ENCODE measurements at places on chromosomes 2 and 18.

DNA sequence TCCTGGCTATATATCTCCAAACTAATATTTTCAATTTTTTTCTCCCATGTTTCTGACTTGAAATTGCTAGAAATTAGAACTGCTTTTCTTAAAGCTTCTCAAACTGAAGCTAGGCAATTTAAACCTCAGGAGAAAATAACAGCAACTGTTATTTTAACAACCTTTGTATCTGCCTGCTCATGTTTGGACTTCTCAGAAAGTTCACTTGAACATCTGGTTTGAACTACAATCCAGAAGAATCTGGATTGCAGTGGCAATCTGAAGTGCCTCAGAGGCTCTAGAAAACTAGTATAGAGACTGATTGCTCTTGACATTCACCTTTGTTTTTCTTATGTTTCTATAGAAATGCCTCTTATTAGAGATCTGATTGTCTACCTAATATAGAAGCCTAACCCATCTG is 64.1 kb downstream of the STAT4 start:
- DNase-seq = no peak

- no peak for DNase-seq
These were observed 27.3 kb upstream of the NFU1 start for GRCh38 chr2:69464575-69464974.

GRCh38 chr2:171852366-171852888 is 41.6 kb downstream of the SLC25A12 start:
- no peak for DNase-seq

DNA sequence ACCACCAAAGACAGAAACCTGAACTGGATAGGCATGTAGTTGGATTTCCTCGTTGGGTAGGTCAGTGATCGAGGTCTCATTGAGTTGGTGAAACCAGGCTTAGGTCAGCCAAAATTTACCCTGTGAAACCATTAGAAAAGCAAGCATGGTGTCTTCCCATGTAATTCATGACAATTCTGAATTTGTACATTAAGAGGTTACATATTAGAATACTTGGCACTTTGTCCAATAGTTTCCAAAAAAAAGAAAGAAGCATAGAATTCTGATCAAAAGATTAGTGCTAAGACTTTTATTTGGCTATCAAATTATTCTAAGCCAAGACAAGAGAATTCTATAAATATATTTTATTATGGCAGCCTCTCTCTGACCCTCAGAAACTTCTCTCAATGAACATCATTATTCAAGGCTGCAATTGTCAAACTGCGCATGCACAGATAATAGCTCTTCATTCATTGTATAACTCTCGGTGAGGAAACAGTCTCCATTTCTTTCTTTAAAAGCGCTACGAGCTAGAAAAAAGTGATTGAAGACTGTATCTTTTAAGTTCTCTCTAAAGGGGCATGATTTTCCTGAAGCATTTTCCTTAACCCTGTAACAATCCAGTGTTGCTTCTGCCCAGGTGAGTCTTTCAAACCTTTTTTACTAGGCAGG is 79.1 kb upstream of the MYCN start:
- DNase-seq = no peak

DNA sequence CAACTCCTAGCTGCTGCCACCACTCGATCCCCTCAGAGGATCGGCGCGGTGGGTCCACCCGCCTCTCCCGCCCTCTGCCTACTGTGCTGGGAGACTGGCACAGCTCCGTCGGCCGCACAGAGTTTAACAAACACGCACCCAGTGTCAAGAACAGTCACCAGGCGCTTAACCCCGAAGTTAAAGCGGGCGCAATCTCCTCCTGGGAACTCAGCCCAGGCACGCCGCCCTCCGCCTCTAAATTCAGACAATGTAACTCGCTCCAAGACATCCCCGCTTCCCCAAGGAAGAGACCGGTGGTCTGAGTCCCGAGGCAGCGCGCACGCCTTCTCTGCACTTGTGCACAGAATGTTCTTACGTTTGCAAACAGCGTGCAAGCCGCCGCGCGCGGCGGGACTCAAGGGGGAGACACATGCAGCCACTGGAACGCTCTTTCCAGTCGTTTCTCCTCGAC is 533 bp downstream of the CXCR4 start:
- DNase-seq = peak; percentile 36

GRCh38 chr2:239951129-239951734 is 73.9 kb downstream of the NDUFA10 start:
- no peak for DNase-seq

GRCh38 chr18:11678211-11678610 is 10.9 kb upstream of the GNAL start:
- no peak for DNase-seq

- no peak for DNase-seq
These were observed 564.7 kb upstream of the PIK3C3 start for GRCh38 chr18:41390309-41390708.

GRCh38 chr2:97727296-97727695 is 13.9 kb downstream of the ZAP70 start:
- DNase-seq = no peak

DNA sequence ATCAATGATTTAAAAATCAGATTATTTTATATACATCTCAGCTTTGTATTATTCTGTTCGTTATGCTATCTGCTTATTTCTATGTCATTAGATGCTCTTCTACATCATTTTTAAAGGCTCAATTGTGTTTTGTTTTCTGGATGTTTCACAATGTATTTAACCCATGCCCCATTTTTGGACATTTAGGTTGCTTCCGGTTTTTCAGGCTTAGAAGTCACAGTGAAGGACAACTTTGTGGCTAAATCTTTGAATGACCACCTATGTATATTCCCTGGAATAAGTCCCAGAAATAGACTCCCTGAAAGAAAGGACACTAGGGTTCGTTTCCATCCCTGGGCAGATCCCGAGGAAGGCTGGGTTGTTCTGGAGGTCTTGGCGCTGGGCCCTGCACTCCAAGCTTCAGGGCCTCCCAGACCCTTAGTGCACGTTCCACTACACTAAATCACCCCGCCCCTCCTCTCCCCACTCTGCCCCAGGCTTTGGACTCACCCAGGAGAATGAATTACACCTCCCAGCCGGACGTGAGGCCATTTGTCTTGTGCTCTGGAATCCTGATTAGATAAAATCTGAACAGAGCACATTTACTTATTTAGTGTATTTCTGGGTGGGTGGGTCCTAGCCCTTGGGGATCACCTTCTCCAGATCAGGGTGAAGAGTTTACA is 188.2 kb downstream of the ZFP36L2 start:
- no peak for DNase-seq

- DNase-seq = no peak
These were observed 39.1 kb downstream of the TMEM163 start for GRCh38 chr2:134679745-134680144.

DNA sequence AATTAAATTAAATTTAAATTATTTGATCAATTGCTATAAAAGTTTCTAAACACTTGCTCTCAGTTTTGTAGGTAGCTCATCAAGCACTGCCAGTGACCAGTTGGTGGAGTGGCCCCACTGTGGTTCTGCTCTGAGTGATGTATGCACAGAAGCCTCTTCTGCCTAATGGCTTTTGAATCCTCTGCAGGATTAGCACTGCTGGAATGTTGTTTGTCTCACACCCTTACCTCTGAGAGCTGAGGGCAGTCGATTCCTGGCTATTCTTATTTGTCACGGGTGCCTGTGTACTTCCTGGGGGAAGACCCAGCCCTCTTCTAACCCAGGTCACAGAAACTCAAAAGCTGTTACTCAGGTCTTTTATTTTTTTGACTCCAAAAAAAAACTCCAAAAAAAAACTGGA is 9.5 kb downstream of the CAPN14 start:
- no peak for DNase-seq

DNA sequence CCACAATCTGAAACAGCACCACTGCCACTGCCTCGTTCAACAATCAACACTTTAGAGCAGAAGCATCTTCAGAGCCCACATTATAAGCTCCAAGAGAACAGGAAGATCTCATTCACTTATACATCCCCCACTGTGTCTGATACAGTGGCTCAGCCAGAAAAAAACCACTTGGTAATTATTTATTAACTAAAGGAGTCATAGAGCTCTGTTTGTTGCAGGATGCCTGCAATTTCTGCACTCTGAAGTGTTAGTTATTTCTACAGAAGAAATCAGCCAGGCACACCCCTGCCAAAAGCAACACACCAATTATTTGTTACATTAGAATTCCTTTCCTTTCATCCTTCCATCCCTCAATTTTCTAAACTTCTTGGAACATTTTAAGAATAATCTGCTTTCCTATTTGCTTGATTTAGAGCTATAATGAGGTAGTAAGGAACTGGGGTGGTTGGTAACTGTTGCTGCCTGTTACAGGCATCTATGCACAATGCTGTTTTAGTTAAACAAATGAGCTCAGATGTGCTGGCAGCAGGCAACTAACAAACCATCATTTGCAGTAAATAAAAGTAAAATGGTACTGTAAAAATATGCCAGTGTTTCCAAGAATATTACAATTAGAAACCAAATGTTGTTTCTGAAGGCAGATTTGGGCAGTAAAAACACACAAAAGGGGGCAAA is 59.9 kb downstream of the DYM start:
- peak; percentile 14 for DNase-seq

DNA sequence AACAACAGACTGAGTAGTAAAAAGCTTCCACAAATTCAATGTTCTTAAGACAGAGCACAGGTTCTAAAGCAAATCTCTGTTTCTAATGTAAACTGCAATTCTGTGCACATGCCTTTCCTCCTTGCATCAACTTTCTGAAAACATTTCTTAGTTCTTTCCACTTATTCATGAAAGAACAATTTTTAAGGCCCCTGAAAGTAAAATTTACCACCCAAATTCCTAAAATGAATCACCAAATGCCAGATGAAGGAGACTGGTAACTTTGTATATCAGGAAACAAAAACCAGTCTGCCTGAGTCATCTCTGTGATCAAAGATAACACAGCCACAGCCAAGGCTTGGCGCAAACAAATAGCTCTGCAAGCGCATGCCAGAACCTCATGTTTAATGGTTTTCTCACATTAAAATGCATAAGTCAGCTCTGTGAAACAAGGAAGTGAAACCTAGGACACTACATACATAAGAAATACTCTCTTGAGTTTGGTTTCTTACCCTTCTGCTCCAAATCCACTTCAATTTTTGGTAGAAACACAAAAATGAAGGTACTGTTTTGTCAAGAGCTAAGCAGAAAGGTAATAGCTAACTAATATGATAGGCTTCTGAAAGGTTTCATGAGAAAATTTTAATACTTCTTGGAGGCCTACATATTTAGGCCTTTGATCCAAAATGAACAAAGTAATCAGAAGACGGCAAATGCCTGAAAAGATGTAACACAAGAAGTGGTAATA is 169.4 kb downstream of the THADA start:
- DNase-seq = peak; percentile 86

DNA sequence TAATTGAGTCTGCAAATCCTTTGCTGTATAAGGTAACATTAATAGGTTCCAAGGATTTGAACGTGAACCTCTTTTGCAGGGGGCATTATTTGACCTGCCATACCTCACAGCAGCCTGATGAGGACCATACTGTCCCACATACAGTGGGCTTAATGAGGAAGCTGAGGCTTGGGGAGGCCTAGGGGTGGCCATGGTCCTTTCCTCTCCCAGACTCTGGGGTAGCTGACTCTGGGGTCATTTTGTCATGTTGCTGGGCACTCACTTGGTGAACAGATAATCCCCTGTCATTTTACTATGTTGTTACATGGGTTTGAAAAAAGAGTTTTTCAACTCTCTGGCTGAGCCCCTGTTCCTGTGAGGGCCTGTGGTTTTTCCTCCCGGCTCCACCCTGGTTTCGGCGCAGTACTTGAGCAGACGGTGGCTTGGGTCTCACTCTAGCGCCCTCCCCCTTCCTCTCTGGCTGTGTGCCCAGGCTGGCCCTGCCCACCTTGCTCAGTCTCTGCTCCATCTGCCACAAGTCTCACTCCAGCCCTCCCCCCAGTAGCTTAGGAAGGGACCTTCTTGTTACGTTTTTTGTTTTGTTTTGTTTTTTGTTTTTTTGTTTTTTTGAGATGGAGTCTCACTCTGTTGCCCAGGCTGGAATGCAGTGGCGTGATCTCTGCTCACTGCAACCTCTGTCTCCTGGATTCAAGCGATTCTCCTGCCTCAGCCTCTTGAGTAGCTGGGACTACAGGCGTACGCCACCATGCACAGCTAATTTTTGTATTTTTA is 21.0 kb downstream of the INPP4A start:
- DNase-seq = no peak

GRCh38 chr2:75431276-75431675 is 129.5 kb downstream of the EVA1A start:
- DNase-seq = no peak

DNA sequence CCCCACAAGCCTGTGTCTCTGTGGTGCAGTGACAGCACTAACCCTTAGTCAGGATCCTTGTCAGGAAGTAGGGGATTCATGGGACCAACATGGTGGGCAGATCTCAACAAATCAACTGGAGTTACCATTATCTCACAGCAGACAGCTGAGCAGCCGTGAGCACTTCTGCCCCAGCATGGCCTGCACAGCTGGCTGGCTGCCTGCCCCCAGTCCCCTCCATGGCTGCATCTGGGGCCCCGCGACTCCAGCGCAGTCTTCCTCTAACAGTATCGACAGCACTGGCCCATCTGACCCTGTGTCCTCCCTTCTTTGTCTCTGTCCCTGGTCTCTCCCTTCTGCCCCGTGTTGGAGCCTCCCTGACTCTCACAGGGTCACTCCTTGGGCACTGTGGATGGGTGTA is 4.7 kb upstream of the ADCY3 start:
- DNase-seq = no peak

- no peak for DNase-seq
These were observed 20.7 kb upstream of the ALLC start for GRCh38 chr2:3637311-3637675.

- DNase-seq = no peak
These were observed 549 bp downstream of the MRPL35 start for GRCh38 chr2:86199834-86200177.

- no peak for DNase-seq
These were observed 141.9 kb downstream of the LCLAT1 start for GRCh38 chr2:30588994-30589393.

- no peak for DNase-seq
These were observed 41.1 kb downstream of the ACVR1 start for GRCh38 chr2:157835006-157835405.

- DNase-seq = no peak
These were observed 138.2 kb upstream of the OSR1 start for GRCh38 chr2:19496646-19497045.

- no peak for DNase-seq
These were observed 11.8 kb downstream of the CNOT11 start for GRCh38 chr2:101264360-101264939.

DNA sequence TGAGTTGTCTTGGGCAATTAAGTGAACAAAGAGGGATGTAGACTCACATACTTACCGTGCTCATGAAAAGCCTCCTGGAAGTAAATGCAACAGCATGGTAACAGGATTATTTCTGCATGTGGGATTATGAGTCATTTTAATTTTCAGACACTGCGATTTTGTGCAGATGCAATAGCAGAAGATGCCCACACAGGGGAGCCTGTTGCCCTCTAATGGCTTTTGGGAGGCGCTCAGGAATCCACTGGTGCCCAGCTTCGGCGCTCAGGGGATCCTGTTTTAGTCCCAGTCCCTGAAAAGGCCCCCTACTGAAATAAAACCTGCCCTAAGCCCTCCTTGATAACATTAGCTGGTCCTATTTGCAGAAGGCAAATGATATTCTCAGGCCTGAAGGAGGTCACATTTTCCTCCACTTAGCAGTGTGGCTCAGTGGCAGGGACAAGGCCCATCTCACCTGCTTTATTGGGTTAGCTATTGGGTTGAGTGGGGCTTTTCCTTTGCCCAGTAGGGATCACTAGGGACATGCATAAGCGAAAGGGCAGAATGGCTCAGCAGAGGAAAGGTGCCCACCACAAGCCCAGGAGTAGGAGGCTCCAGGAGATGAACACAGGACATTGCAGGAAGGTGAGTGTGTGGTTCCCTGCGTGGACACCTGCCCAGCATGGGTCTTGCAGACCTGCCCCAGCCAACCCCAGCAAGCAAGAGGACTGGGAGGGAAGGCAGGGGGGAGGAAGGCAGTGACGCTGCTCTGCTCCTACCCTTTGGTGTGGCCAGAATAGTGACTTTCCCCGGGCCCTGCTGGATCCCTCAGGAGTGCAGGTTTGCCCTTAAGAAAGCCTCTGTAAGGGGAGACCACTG is 26.5 kb upstream of the KCNS3 start:
- peak; percentile 75 for DNase-seq
